Activated effector memory CD4-positive, alpha-beta T cell treated with anti-CD3 and anti-CD28 coated beads, Interleukin-2, amount 50 U/mL, for 16 hours (primary cell): ENCODE measurements at places on chromosomes 11 and 22.

DNA sequence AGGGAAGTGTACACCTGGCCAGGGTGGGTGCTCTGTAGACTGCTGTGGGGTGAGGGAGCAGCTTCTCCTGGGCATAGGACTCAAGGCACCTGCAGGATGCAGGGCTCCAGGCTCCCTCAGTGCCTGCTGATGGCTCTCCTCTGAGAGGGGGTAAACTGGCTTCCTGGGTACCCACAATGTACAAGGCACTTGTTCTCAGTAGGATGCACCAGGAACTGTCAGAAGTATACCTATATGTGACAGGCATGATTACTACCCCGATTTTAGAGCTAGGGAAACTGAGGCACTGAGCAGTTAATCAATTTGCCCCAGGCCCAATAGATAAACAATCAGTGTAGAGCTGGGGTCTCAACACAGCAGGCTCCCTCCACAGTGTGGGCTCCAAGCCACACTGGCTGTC is 31.4 kb upstream of the GNAZ start:
- DNase-seq: no peak

GRCh38 chr11:18705651-18706281 is 7.2 kb downstream of the TMEM86A start:
- peak; percentile 71 for DNase-seq

DNA sequence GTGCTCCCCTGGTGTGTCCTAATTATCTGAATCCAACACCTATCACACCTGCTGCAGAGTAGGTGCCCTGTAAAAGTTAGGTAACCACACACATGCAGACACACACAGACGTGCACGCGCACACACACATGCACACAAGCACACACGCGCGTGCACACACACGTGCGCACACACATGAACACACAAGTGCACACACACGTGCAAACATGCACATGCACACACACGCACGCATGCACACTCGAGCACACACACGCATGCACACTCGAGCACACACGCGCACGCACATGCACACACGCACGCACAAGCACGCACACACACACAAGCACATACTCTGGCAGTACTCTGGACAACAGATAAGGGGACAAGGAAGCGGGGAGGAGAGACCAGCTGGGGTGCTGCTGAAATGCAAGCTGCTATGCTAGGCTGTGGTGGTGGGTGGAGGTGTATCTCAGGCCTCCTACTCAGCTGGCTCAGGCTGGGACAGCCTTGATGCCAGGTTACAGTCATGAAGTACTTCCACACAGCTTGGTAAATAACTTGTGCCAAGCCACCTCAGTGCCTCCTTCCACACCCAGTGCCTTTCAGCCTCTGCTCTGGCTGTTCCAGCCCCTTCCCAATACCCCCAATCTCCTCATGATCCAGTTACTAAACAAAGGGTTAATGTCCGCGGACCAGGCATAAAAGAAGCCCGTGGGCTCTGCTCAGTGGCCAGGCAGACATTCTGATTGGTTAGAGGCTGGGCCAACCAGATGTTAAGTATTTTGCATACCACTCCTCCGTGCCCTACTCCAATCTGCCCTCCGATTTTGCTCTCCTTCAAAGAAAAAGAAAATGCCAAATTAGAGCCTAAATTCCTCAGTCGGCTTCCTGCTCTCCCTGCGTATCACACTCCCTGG is 374.1 kb downstream of the TENM4 start:
- no peak for DNase-seq

GRCh38 chr11:93613231-93613831 is 48.2 kb upstream of the CEP295 start:
- no peak for DNase-seq

GRCh38 chr11:120020981-120021380 is 116.9 kb downstream of the TRIM29 start:
- no peak for DNase-seq

DNA sequence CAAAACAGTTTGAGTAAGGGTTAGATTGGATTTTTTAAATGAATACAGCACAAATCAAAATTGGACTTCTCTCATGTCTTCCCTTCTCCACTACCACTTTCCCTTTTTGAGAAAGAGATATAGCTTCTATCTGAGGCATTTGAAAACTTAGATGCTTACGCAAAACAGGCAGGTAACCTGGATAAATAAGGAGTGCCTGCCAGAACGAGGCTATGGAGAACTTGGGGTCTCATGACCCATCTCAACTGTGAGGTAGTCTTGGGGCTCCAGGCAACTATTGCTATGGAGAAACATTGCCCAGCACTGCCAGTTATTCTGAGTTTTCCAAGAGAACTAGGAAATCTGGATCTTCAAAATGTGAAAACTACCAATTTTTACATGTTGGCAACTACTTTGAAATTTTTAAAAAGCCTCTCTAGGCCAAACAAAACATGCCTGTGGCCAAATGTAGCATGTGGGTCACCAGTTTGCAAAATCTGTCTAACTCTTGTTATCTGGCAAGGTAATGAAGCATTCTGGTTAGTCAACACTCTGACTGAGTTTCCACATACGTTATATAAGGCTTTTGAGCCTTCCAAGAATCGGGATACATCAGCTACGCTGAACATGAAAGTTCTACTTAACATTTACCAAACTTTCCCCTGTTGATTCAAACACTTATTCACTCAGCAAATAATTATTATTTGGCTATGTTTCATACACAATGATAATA is 752.7 kb downstream of the KCNA4 start:
- DNase-seq: no peak

DNA sequence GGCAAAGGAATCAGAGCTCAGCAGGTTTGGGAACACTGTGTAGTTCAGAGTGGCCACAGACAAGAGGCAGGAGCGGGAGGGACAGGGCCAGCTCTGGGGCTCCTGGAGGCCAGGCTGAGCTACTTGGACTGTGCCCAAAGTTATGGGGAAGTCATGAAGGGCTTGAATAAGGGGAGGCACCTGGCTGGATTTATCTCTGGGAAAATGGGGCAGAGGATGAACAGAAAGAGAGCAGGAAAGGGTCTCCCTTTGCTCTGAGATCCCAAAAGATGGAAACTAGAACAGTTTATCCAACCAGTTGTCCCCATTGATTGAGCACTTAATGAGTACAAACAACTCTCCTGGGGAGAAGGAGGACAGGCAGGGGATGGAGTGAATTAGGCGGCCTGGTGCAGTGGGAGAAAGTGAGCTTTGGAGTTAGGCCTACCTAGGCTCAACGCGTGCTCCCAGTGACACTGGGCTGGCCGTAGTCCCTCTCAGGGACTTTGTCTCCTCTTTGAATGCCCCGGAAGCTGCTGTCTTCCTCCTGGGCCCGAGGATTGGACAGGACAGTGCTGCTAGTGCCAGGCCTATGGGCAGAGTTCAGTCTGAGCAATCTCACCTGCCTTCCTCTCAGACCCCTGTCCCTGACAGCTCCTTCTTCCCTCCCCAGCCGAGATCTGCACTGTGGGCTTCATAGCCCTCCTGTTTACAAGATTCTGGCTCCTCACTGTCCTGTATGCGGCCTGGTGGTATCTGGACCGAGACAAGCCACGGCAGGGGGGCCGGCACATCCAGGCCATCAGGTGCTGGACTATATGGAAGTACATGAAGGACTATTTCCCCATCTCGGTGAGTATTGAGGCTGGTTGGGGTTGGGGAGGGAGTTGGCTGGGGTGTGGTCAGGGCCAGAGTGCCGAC is 2.0 kb downstream of the MOGAT2 start:
- peak; percentile 37 for DNase-seq

- peak; percentile 47 for DNase-seq
These were observed 882.7 kb downstream of the BRD1 start for GRCh38 chr22:48944751-48945620.

DNA sequence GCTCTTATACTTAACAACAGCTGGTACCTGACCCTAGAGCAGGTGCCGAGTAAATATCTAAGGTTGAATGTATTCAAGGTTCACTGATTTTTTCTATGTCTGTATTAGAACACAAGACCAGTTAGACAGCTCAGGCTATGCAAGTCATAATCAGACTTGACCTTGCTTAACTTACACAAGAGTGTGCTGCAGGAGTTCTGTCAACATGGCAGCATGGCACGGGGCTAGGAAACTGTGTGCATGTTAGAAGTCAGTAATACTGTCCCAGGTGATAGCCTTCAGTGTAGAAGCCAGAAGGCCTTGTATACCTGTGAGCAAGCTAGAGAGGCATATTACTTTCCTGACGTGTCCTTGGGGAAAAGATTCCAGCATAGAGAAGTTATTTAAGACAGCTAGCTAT is 253.1 kb downstream of the FAT3 start:
- no peak for DNase-seq

- DNase-seq: no peak
These were observed 323 bp upstream of the PANX1 start for GRCh38 chr11:94128291-94128745.

GRCh38 chr11:131331546-131331945 is 38.9 kb upstream of the NTM start:
- DNase-seq: no peak

- no peak for DNase-seq
These were observed 47.6 kb downstream of the CACNA1I start for GRCh38 chr22:39617970-39618757.

GRCh38 chr11:69317401-69318092 is 23.6 kb downstream of the MYEOV start:
- no peak for DNase-seq

DNA sequence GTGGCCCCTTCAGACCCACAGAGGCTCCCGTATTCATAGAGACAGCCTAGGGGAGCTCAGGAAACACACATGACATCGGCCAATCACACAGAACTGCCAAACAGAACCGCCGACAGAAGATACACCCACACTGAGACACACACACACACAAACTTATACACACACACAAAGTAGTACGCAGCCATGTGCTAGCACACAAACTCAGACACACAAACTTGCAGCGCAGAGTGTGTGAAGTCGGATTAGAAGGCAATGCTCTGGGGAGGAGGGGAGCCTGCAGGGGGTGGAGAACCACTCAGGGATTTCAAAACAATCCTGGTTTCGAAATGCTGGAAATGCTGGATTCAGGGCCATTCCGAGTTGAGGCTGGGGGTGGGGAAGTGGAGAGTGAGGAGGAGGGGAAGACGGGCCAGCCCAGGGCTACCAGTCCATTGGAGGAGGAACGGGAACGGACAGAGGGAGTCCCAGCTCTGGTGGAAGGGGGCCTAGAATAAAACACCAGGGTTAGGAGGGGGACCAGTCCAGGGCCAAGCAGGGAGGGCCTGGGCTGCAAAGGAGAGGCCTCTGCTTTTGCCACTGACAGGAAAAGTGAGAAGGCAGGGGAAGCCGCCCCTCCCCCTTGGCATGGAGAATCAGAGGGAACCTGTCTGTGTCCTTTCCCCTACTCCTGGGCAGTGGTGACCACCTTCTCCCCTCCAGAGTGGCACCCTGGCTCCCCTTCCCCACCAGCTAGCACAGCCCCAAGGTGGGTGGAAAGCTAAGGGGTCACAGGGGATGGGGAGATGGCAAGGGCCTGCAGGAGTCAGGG is 4.4 kb downstream of the BCL9L start:
- DNase-seq: no peak

DNA sequence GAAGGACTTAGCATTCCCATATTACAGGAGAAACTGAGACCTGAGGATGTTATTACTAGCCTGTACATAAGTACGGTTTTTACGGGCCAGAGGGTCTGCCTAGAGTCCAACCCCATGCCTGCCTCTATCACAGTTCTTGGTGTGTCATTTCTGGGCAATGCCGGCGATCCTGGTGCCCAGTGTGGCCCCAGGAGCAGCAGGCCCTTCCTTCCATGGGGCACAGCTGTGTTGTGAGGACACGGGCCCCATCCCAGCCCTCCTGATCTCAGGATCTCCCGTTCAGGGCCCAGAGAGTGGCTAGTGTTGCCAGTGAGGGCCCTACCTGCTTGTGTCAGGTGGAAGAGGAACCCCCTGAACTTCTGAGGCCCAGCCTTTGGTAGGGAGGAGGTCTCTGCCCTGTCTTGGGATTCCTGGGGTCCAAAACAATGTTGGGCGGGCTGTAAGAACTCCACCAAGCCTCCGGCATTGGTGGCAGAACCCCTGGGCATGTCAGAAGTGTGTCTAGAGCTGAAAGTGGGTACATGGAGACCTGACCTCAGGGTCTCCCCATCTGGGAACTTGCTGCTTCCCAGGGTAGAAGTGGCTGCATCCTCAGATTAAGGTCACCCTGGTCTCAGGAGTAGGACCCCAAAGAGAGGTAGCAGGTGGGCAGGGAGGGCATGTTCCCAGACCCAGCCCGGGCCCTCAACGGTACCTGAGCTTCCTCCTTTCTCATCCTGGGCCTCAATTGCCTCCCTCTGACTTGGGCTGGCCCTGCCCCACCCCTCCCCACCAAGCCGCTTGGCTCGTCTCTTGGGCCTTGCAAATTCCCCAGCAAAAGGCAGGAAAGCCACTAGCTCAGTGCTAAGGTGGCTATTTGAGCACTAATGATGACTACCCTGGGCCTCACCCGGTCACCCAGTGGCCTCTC is 74.6 kb upstream of the KCNQ1OT1 start:
- peak; percentile 31 for DNase-seq

- DNase-seq: peak; percentile 17
These were observed 1328.7 kb downstream of the TBC1D22A start for GRCh38 chr22:48091060-48091650.

- no peak for DNase-seq
These were observed 35.1 kb upstream of the NAV2 start for GRCh38 chr11:19677381-19678080.

DNA sequence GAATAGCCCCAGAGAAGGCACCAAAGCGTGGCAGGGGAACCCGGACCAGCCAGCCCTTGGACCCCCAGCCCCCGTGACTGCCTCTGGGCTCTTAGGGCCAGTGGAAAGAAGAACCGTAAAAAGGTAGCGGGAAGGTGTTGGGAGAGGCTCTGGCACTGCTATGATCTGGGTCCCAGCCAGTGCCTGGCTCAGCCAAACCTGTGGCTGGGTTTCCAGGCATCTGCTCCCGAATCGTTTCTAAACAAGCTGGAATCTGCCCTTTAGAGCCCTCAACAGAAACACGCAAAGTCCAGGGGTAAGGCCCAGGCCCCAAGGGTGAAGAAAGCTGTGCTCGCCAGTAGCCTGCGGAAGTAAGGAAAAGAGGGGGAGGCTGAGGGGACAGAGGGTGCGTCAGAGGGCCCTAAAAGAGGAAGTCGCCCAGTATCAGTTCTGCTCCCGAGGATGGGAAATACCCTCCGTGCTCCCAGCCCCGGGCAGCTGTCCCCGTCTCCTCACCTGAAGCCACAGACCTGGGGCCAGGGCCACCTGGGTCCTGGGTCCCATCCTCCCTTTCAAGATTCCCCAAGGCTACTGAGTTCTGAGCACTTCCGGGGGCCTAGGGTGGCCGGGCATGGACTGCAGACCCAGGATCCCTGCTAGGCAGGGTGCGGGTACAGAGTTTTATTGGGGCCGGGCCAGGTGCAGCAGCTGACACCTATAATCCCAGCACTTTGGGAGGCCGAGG is 24.7 kb downstream of the IL10RA start:
- DNase-seq: no peak

DNA sequence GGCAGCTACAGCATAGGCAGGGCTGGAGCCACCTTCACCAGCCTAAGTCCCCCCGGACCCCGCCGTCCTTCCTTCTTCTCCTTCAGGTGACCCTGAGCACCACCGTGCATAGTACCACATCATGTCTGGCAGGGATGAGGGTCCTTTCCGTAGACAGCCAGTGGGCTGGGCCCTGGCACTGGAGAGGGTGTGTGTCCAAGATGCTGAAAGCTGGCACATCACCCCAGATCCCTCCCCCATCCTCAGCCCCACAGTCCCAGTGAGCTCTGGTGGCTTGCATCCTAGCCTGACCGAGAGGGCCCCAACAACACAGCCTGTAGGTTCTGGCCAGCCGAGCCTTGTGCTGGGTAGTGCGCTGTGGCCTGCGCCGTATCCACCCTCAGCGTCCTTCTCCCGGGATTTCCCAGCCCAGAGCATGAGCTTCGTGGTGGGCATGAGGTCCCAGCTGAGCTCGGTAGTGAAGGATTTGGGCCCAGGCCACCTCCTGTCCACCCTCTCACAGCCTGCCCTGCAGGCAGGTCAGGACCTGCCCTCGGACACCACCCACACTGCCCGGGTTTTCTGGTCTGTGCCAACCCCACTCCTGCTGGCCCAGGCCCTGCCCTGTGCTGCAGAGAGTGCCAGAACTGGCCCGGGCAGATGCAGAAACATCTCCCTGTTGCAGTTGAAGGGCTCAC is 1124.3 kb downstream of the BRD1 start:
- DNase-seq: no peak
